RWPE1 (cell line): ENCODE measurements at places on chromosomes 4 and X.

DNA sequence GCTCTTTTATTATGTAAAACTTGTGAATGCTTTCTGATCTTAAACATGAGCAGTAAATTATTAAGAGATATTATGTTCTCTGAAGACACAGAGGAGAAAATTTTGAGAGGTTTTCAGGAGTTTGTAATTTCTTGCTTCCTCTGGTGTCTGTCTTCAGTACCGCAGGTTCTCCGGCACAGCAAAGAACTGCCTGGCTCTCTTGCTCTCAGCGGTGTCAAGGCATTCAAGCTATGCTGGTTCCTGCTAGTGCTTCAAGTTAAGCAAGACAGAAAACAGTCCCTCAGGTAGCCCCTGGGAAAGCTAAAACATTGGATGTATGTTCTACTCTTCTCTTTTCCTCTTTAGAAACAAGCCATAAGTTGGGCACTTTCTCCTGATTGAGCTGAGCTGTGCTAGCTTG is 120.2 kb upstream of the CENPE start:
- DNase-seq, result no peak

DNA sequence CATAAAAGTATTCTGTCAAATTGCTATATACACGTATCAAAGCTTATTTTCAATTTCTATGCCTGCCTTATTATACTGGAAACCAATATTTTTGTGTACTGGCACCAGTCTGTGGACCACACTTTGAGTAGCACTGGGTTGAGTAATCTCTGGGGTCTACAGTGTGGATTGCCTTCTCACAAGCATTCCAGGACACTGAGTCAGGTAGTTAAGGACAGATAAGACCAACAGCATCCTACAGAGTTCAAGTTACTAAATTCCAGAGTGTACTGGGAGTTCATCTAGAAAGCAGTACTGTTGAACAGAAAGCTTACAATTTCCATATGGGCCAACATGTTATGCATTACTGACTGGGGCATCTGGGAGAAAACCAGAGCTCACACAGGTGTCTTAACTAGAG is 61.8 kb downstream of the VMA21 start:
- DNase-seq, result no peak

DNA sequence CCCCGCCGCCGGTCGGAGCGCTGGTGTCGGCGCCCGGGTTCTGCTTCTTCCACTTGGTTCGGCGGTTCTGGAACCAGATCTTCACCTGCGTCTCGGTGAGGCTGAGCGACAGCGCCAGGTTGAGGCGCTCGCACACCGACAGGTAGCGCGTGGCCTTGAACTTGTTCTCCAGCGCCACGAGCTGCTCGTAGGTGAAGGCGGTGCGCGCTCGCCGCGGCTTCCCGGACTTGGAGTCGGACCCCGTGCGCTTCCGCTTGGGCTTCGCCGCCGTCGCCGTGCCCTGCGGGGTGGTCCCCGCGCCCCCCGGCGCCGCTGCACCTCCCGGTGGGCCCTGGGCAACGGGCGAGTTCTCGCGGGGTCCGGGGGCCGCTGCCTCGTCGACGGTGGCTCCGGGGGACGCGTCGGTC is 3.1 kb downstream of the NKX1-1 start:
- DNase-seq, result no peak

GRCh38 chr4:85543832-85544231 is 68.9 kb downstream of the ARHGAP24 start:
- no peak for DNase-seq

DNA sequence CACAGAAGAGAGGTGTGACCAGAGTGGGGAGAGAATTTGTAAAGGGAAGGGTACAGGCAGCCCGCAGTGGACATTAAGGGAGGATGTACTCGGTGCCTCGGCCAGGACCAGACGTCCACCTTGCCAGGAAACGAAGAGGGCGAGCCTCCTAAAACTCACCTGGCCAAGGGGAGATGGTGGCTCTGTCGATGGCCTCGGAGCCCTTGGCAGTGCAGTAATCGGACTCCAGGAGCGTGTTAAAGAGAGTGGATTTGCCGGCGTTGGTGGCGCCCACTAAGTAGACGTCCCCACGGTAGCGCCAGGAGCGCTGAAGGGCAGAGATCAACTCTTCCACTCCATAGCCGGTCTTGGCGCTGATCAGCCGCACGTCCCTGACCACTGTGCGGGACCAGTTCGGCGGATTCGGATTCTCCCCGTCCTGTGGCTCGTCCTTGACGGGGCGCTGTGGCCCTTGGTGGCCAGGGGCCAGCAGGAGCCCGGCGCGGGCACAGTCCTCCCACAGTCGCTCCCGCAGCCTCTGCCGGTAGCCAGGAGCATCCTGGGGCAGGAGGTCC is 1.0 kb downstream of the NOA1 start:
- DNase-seq, result no peak
